Thymus (tissue), 14 donors: ENCODE measurements at places on chromosomes 6 and 20. TPM values are rescaled to one million over a fixed set of nuclear protein-coding genes. Genes with fewer than 3 reads are reported as not detected.

GRCh38 chr6:89260832-89261231, 43.7 kb upstream of the GABRR1 start:
- no peak overlapping the region for H3K27ac ChIP-seq
- DNase-seq: no peak
- peaks cover 9% of the 10 kb centered on the region for H3K4me1 ChIP-seq
- no peak overlapping the region for H3K4me3 ChIP-seq
- no peaks in the 10 kb centered on the region for H3K27me3 ChIP-seq

- no peak for DNase-seq
- no peak overlapping the region for H3K27ac ChIP-seq
- H3K27me3 ChIP-seq: no peaks in the 10 kb centered on the region
Measured at GRCh38 chr6:5308066-5308465, 46.8 kb downstream of the FARS2 start.

DNA sequence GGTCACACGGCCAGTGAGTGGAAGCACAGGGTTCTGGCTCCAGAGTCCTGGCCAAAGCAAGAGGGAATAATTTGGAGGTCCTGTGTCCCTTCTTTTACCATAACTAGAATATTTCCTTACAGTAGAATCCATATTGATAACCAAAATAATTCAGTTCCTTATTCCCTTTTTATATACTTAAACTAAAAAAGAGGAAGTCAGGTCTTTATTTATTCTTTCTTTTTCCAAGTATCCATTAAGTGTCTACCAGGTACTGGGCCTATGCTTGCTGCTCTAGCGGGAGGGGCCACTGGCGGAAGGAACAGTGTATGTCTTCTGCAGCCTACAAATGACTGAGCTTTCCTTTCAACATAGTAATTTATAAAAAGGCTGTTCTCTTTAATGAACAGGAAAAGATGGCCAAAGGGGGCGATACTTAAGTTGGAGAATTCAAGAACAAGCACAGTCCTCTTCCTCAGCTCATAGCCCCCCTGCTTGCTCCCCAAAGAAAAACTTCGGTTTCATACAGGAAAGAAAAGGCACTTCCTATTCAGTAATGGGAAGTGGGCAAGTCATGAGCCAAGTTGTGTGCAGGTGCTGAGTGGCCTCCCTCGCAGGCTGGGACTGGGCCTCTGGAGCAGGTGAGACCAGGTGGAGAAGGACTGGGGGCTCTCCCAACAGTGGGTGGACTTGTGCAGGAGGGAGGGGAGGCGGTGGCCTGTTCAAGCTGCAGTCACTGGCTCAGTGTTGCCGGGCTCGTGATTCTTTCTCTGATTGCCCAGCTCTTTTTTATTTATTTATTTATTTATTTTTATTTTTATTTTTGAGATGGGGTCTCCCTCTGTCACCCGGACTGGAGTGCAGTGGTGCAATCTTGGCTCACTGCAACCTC, 110.9 kb downstream of the ARMC2 start:
- no peaks in the 10 kb centered on the region for H3K36me3 ChIP-seq
- DNase-seq: no peak
- H3K27ac ChIP-seq: no peak overlapping the region

GRCh38 chr6:161135695-161136591, 137.9 kb downstream of the AGPAT4 start:
- H3K4me3 ChIP-seq: no peak overlapping the region
- DNase-seq: no peak
- peaks cover 5% of the 10 kb centered on the region for H3K36me3 ChIP-seq
- H3K4me1 ChIP-seq: no peaks in the 10 kb centered on the region
- no peaks in the 10 kb centered on the region for H3K27me3 ChIP-seq

The SYCP2 gene
- total RNA-seq: 2.5 TPM

- H3K4me1 ChIP-seq: no peaks in the 10 kb centered on the region
- H3K27me3 ChIP-seq: no peaks in the 10 kb centered on the region
- no peak overlapping the region for H3K27ac ChIP-seq
- no peak overlapping the region for H3K4me3 ChIP-seq
- no peaks in the 10 kb centered on the region for H3K36me3 ChIP-seq
- no peak for DNase-seq
Measured at GRCh38 chr6:16372029-16372776, 133.8 kb downstream of the GMPR start.

DNA sequence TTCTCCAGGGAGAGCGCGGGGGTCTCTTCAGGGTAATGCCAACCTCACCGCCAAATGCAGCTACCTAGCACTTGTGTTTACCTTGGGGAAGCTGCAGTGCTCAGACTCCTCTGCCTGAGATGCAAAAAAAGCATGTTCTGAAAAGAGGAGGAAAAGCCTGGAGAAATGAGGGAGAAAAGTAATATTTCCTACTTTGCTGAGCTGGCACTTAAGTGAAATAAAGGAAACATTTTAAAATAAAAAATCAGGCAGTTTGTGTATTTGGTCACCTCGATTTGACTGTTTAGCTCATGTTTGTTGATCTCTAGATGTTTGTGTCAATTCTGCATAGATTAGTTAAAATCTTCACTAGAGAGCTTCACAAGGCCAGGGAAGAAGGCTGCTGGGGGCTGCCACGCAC, 487.2 kb downstream of the QKI start:
- DNase-seq: no peak
- no peaks in the 10 kb centered on the region for H3K27me3 ChIP-seq
- no peak overlapping the region for H3K27ac ChIP-seq
